ENCODE measurements at places on chromosomes 3 and 15.

- DNase-seq: no peak
These were observed 230.1 kb upstream of the ZNF717 start for GRCh38 chr3:76015496-76015895.

DNA sequence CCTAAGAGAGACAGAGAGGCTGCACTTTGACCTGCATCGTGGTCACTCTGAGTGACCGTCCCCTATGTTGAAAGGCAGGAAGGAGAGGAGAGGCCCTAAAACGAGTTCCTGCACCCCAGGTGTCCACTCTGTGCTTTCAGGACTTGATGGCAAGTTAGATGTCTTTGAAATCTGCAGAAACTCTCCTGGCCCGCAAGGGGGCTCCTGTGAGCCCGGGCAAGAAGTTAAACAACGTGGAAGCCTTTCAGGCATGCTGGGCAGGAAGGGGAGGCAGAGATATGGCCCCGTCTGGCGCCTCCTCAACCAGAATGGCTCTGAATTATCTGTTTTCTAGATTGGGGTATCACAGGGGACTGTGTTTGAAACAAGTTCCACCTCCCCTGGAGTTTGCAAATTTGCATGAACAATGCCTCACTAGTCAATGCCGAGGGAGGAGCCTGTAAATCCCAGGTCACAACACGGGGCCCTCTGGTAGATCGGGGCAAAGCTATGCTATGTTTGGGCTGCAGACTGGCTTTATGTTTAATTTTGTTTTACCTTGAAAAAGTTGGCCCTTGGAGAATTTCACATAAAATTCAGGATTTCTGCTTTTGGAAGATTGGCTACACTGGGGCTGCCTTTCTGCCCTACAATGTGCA is 9.8 kb downstream of the CTXND1 start:
- DNase-seq: no peak

GRCh38 chr3:35500641-35501350 is 138.5 kb upstream of the ARPP21 start:
- DNase-seq: no peak

GRCh38 chr3:12196684-12197083 is 38.0 kb upstream of the TIMP4 start:
- no peak for DNase-seq

DNA sequence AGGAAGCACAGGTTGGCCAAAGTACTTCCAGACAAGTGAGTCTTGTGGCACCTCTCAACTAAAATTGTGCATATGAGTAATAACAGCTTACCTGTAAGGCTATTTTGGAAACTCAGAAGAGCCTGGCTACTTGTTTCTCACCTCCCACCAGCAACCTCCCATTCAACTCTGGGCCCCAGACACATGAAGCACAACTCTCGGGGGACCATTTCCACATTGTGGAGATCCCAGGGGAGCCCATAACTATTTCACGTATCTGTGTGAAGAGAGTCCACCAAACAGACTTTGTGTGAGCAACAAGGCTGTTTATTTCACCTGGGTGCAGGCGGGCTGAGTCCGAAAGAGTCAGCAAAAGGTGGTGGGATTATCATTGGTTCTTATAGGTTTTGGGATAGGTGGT is 5.2 kb upstream of the SNX4 start:
- no peak for DNase-seq

DNA sequence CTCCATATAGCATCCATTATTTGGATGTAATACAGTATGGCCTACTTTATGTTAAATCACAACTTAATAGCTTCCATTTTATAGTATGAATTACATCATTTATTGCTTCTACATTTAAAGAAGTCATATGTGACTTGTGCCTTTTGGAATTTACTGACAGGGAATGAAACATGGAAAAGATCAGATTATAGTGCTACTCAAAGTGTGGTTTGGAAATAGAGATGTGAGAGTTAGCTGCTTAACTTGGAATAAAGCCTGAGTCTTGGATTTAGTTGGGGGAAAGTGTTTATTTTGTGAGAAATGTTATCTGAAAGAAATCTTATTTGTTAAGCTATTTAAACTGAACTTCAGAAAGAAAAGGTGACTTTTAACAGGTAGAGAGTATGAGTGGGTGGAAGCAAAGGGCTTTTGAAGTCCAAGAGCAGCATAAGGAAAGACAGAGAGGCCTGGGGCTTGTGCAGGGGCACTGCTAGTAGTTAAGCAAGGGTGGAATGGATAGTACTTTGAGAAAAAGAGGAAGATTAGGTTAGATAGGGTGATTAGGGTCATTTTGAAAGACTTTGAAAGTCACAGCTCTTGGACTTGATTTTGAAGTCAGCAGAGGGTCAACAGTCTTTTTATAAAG is 60.5 kb downstream of the SLMAP start:
- no peak for DNase-seq

DNA sequence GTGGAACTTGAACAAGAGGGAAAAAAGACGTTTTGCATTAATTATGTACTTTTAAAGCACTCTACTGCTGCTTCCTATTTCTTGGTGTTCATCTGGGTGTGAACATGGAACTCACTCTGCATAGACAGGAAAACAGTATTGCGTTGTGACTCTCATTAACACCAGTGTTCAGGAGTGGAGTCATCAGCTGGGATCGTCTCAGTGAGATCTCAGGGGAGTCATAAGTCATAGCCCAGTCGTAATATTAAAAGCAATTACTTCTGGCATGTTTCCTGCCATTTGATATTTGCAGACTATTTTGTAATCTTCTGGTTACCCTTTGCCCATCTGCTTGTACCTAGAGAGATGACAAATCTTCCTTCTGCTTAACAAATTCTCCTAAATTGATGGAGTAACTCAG is 462.0 kb upstream of the ATP11B start:
- no peak for DNase-seq

DNA sequence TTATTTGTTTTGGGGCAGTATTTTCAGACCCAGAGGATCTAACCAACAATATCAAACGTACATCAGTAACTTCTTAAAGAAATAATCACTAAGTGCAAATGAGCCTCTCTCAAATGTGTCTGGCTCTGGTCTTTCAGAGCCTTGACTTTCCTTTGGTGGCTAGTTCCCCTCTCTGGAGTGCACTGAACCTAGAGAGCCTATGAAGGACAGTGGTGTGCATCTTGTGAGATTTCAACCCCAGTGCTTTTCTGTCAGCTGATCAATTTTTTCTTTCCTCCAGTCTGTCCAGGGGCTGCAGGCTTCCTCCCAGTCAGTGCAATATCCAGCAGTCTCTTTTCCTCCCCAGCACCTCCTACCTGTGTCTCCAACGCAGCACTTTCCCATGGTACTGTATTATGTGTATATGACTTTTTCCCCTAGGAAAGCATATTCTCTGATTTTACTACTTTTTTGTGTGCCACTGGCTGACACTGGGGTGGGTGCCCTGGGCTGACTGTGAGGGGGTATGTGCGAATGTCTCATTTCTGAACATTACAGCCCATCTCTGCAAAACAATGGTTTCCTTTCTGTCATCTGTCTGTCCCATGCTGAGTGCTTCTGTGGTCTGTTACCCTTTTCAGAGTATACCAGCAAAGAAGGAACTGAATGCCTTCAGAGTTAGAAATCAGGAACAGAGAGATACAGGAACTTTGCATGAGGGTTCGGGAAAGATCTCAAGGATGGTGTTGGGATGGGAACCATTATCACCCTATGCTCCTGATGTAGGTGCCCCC is 98.8 kb downstream of the ARPP21 start:
- DNase-seq: no peak

DNA sequence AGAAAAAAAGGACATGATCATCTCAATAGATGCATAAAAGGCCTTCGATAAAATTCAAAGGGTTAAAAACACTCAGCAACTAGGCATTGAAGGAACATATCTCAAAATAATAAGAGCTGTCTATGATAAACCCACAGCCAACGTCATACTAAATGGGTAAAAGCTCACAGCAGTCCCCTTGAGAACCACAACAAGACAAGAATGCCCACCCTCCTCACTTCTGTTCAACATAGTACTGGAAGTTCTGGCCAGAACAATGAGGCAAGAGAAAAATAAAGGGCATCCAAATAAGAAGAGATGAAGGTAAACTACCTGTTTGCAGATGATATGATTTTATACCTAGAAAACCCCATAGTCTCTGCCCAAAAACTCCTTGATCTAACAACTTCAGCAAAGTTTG is 619.7 kb upstream of the LMCD1 start:
- no peak for DNase-seq

DNA sequence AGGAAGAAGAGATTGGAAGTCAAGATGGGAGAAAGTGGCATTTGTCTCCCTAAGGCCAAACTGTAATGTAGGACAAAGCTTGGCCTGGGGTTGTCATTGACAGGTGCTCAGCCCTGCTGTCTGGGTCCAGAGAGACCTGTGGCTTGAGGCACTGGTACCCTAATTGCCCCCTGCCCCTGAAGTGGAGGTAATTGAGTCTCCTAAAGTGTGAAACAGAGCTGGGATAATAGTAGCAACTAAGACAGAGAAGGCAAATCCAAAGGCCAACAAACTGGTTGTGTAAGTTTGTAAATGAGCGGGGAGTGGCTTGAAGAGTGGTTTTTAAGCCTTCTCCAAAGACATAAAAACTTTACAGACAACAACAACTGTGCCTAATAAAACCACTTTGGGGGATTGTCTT is 264.2 kb upstream of the ROPN1 start:
- DNase-seq: no peak

- DNase-seq: no peak
These were observed 160.5 kb upstream of the NSMCE3 start for GRCh38 chr15:29430124-29430523.

DNA sequence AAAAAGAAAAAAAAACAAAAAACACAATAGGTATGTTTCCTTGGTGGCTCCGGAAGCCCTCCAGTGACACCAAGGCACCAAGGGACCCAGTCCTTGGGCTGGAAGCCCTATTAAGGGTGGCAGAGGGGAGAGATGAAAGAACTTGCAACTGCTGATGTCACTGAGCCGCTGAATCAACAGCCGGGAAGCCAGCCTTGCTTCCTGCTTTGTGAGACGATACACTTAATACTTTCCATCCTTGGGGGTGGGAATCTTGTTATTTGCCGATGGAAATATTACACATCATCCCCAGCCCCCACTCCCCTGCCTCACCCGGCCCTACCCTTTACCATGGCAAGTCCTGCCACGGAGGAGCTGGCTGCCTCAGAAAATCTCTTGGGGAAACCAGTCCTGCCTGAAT is 5.6 kb upstream of the ISLR2 start:
- DNase-seq: no peak

GRCh38 chr15:30885814-30886213 is 17.9 kb upstream of the FAN1 start:
- no peak for DNase-seq

DNA sequence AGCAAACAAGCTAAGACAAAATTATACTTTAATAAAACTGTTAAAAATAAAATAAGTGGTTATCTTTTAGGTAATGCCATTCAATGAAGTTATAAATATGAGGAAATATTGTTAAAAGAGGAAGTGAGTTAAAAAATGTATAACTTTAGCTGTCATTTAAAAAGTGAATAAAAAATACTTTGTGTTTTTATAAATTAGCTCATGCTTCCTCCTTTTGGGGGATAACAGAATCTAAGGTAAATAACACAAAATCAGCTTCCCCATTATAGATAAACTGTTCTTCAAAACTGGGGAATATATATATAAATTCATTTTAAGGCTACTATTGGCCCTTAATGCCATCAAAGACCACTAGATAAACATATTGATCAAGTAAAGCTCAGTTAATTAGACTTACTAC is 113.7 kb upstream of the AADACL2 start:
- no peak for DNase-seq

GRCh38 chr15:57138349-57138788 is 219.9 kb downstream of the TCF12 start:
- peak; percentile 76 for DNase-seq
